ENCODE measurements at places on chromosomes 7 and 10.

- no peak for DNase-seq
Measured at GRCh38 chr7:91247500-91247899, 16.7 kb upstream of the FZD1 start.

- DNase-seq, result peak; percentile 30
Measured at GRCh38 chr10:130137090-130137448, 878 bp downstream of the GLRX3 start.

DNA sequence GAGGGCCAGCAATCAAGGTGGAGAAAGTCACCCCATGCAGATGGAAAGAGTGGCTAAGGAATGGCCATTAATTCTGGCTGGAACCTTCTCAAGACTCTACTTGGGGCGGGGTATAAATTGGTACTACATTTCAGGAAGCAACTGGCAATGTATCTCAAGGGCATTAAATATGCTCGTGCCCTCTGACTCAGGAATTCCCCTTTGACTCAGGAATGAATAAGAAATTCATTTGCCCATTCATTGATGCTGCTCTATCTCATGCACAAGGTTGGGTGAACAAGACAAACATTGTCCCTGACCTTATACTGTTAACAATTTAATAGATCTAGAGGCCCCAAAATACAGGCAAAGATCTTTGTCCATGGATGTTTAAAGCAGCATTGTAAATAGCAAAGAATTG, 188.1 kb downstream of the MYOF start:
- DNase-seq, result no peak

DNA sequence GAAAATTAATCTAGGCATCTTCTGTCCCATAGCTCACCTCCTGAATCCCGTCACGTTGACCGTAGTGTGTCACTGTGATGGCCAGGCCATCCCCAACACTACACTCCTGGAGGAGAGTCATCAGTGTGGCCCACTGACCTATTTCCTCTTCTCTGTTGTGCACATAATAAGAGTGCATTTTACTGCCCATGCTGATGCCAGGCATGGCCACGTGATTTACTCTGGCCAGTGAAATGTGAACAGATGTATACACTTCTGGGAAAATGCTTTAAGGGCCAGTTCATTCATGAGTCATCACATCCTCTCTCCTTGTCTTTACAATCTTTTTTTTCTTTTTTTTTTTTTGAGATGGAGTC, 101.9 kb upstream of the PIP4K2A start:
- no peak for DNase-seq

DNA sequence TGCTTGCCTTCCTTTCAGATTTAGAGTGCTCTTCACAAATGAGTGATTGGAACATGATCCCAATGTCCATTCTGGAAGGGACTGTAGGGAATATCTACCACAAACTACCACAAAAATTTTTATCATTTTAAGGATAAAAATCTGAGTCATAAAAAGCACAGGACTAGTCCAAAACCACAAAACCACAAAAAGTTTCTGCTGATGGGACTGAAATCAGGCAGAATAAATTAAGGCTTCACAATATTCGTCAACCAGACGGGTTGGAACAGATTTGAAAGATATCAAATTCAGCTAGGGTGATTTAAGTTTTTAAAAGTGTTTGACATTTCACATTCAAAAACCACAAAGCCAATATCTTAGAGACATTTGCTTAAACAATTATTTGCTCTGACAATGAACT, 100.1 kb upstream of the PTN start:
- DNase-seq, result no peak

- no peak for DNase-seq
Measured at GRCh38 chr7:18126281-18126680, 98.6 kb upstream of the PRPS1L1 start.

GRCh38 chr10:1346201-1346600, 290.0 kb downstream of the WDR37 start:
- no peak for DNase-seq

DNA sequence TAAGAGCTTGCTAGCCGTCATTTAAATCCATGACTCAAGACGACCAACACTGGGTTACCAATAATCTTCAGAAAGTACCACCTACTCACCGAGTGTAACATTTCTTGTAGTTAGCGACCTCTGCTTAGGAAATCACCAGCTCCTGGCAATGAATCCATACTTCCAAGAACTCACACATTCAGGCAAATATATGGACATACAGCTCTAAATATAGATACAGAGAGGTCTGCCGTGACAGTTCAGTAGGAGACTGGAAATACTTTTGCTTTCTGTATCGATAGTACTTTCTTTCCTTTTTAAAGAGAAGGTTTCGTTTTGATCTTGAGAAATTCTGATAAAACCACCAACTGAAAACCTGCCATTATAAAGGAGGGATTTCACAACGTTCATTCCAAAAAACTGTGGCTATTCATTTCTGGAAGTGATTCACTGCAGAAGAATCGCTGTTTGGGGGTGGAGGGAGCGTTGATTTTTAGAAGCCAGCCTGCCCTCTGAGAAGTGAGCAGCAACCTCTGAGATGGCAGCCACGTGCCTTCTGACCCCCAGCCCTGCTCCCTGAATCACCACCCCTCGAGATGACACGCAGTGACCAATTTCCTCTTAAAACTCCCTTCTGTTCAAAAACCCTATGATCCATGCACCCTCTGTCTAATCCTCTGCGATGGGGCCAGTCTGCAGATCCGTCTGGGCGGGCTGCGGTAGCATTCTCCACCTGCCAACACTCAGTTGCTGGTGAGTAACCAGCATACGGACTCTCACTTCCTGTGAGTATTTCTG, 179.0 kb upstream of the KLF14 start:
- DNase-seq, result peak; percentile 55

- no peak for DNase-seq
Measured at GRCh38 chr7:74452748-74453321, 871 bp upstream of the GTF2IRD1 start.

- DNase-seq, result no peak
Measured at GRCh38 chr7:121697731-121698316, 175.1 kb upstream of the PTPRZ1 start.
